ENCODE measurements at places on chromosomes 7 and 10. TPM values are rescaled to one million over a fixed set of nuclear protein-coding genes. Genes with fewer than 3 reads are reported as not detected.

Gene RNF133
- 11.1 TPM for total RNA-seq

Gene SLC18A2
- total RNA-seq = 2.0 TPM

- H3K27me3 ChIP-seq = no peaks in the 10 kb centered on the region
- no peak overlapping the region for H3K27ac ChIP-seq
- no peak for DNase-seq
- no peak overlapping the region for H3K4me3 ChIP-seq
- no peaks in the 10 kb centered on the region for H3K36me3 ChIP-seq
Observed at GRCh38 chr7:116139807-116140206, 70.5 kb upstream of the TES start.

- H3K4me3 ChIP-seq = no peak overlapping the region
- no peaks in the 10 kb centered on the region for H3K27me3 ChIP-seq
- no peak overlapping the region for H3K27ac ChIP-seq
- no peaks in the 10 kb centered on the region for H3K36me3 ChIP-seq
Observed at GRCh38 chr7:34747867-34748727, 90.1 kb downstream of the NPSR1 start.
